ENCODE measurements at places on chromosomes 16 and 17. TPM values are rescaled to one million over a fixed set of nuclear protein-coding genes. Genes with fewer than 3 reads are reported as not detected.

The TNP2 gene
- total RNA-seq, result not detected

GRCh38 chr16:67299269-67299668 is 19.9 kb downstream of the PLEKHG4 start:
- H3K4me3 ChIP-seq, result no peak overlapping the region
- H3K36me3 ChIP-seq, result no peaks in the 10 kb centered on the region
- no peak for DNase-seq
- peaks cover 15% of the 10 kb centered on the region for H3K4me1 ChIP-seq
- no peak overlapping the region for H3K27ac ChIP-seq

DNA sequence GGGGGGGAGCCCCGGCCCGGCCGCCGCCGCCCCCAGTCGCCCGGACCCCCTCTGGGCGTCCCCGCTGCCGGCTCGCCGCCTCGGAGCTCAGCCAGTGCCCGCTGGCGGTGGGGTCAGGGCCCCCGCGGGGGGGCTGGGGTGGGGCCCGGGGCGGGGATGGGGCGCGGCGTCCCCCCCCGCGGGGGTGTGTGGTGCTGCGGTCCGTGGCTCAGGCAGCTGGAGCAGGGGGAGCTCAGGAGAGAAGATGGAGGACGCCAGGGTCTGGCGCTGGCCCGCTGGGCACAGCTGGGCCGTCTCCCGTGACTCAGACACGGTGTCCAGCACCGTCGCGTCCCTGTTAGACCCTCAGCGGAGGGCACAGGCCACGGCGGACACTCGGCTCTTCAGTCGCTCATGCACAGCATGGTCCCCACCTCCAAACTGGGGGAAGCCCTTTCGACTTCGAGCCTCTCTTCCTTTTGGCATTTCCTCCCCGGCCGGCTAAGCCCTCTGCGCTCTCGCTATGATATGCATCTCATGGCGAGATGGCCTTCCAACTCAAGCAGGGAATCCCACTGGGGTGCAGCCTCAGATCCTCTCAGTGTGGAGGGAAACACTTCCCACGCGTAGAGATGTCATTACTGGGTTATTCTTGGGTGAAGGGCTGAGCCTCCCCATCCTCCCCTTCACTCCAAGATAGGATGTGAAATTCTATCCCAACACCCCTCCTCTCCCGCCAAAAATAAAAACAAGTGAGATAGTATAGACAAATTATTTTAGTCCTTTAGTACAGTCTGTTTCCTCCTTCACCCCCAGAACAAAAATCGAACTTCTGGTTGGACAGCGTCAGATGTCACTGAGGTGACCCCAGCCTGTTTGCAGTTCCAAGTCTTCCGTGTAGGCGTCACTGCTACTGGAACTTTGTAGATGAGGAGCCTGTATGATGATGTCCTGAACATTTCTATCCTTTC is 522 bp upstream of the VEZF1 start:
- H3K36me3 ChIP-seq, result peaks cover 5% of the 10 kb centered on the region
- peaks cover 91% of the 10 kb centered on the region for H3K4me1 ChIP-seq
- peak; percentile 82 for DNase-seq
- peak overlapping the region; percentile 99 for H3K27ac ChIP-seq

DNA sequence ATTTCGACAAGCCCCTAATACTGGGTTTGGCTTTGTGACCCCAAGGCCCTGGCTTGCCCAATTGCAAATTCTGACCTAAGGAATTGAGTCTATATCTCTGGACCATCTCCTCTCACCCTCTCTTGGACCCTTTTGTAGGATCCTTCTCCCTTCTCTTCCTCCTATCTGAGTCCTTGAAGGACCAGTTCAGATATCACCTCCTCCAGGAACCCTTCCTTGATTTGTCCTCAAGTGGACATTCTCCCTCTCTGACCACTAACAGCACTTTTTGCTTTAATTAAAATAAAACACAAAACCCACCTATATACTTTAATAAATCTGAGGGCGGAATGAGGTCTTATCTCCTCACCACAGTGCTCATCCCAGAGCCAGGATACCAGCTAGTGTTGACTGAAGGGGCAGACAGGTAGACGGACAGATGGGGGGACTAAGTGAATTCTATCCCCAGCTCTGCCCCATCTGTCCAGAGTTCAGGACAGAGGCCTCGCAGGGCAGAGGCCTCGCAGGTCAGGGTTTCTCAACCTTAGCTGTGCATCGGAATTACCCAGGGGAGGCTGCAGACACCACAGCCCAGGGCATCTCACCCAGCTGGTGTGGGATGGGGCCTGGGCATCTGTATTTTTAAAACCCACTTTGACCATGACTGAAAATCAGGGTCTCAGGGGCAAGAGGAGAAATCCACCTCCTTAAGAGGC is 9.1 kb downstream of the PLCD3 start:
- H3K27me3 ChIP-seq, result no peaks in the 10 kb centered on the region
- H3K4me1 ChIP-seq, result peaks cover 64% of the 10 kb centered on the region
- DNase-seq, result no peak

DNA sequence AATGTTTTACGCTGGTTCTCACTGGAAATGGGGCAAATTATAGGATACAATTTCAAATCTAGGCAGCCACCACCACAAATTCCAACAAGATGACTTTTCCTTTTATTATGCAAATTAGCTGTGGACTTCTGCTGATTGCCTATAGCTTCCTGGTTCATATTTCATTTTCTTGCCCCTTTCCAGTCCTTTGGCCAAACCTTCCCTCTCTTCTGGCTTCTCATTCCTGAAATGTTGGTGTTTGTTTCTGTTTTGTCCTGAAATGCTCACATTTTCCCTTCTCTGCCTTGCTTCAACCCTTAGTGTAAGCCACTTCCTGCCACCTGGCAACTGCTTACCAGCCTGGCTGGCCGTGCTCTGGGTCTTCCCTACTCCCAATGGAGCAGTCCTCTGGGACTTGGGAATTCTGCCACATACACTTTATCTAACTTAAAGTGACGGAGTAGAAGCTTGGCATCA is 14.0 kb downstream of the PRSS54 start:
- H3K27ac ChIP-seq, result no peak overlapping the region
- no peak overlapping the region for H3K4me3 ChIP-seq
- DNase-seq, result no peak
- no peaks in the 10 kb centered on the region for H3K4me1 ChIP-seq
- H3K36me3 ChIP-seq, result no peaks in the 10 kb centered on the region
- H3K27me3 ChIP-seq, result no peaks in the 10 kb centered on the region

DNA sequence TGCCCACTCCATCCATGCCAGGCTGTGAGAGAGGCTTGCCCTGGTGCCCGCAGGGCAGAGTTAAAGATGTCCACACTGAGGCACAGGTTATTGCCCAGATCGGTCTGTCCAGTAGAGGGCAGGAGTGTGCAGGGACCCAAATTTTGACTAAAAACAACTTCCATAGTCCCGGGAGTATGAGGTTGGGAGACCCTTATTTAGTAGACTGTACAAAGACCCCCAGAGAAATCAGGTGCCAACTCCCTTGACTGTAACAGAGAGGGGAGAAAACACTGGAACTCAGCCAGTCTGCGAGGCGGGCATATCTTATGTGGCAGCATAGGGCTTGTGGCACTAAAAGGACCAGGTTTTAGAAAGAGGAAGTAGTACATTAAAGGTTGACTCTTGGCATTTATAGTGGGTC is 43.4 kb downstream of the HNF1B start:
- peak overlapping the region; percentile 18 for H3K27ac ChIP-seq
- peaks cover 38% of the 10 kb centered on the region for H3K27me3 ChIP-seq
- DNase-seq, result no peak
- no peaks in the 10 kb centered on the region for H3K36me3 ChIP-seq
- no peaks in the 10 kb centered on the region for H3K4me1 ChIP-seq
- H3K4me3 ChIP-seq, result no peak overlapping the region

DNA sequence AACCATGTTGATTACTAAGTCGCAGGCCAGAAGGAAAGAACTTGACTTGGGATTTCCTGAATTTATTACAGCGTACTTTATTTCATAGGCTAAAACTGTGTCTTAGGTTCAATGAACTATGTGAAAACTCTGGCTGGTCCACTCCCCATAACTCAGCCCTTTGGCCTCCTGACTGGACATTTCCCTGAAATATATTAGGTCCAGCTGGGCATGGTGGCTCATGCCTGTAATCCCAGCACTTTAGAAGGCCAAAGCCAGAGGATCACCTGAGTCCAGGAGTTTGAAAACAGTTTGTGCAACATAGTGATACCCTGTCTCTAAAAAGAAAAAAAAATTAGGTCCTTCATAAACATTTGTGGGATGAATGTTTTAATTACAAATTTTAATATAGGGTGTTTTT is 97.0 kb downstream of the CYLD start:
- H3K4me3 ChIP-seq, result no peak overlapping the region
- H3K27ac ChIP-seq, result no peak overlapping the region
- no peaks in the 10 kb centered on the region for H3K36me3 ChIP-seq
- peaks cover 8% of the 10 kb centered on the region for H3K4me1 ChIP-seq
- peaks cover 76% of the 10 kb centered on the region for H3K27me3 ChIP-seq

The MMP25 gene
- total RNA-seq, result 1.2 TPM

DNA sequence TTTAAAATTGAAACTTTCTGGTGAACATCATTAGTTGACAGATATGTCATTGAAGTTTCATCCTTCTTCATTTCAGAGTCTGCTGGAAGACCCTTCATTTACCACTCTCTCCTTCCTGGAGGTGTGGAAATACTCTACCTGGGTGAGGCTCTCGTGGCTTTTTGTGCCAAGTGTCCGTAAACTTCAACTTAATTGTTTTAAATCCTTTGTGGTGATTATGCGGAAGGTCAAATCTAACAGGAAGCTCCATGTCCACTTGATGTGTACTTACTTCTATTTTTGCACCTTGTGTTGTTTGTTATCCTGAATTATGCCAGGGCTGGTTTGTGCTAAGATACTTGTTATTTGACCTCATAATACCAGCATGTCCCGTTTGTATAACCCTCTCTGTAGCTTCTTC is 129.2 kb downstream of the WWOX start:
- H3K27ac ChIP-seq, result no peak overlapping the region
- no peaks in the 10 kb centered on the region for H3K36me3 ChIP-seq
- H3K4me3 ChIP-seq, result no peak overlapping the region

The KRT33A gene
- total RNA-seq, result not detected

- no peak overlapping the region for H3K4me3 ChIP-seq
- H3K4me1 ChIP-seq, result no peaks in the 10 kb centered on the region
- H3K27me3 ChIP-seq, result no peaks in the 10 kb centered on the region
- DNase-seq, result no peak
- H3K36me3 ChIP-seq, result peaks cover 15% of the 10 kb centered on the region
- H3K27ac ChIP-seq, result no peak overlapping the region
Measured at GRCh38 chr17:77503293-77503655, 362.5 kb downstream of the SEC14L1 start.

DNA sequence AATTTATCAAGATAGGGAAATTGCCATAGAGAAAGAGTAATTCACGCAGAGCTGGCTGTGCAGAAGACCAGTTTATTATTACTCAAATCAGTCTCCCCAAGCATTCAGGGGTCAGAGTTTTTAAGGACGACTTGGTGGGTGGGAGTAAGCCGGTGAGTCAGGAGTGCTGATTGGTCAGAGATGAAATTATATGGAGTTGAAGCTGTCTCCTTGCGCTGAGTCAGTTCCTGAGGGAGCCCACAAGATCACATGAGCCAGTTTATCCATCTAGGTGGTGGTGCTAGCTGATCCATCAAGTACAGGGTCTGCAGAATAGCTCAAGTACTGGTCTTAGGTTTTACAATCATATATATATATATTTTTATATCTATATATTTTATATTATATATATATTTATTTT is 6.0 kb upstream of the AQP8 start:
- H3K4me3 ChIP-seq, result no peak overlapping the region
- no peaks in the 10 kb centered on the region for H3K27me3 ChIP-seq
- DNase-seq, result no peak
- peaks cover 5% of the 10 kb centered on the region for H3K4me1 ChIP-seq

GRCh38 chr16:55575496-55575895 is 9.0 kb downstream of the CAPNS2 start:
- H3K27ac ChIP-seq, result peak overlapping the region; percentile 32
- peaks cover 22% of the 10 kb centered on the region for H3K36me3 ChIP-seq
- DNase-seq, result no peak
- no peaks in the 10 kb centered on the region for H3K27me3 ChIP-seq
